ENCODE measurements at places on chromosomes 2 and 18. TPM values are rescaled to one million over a fixed set of nuclear protein-coding genes. Genes with fewer than 3 reads are reported as not detected.

Gene SMYD1
- total RNA-seq: not detected

Gene AMER3
- not detected for total RNA-seq

Gene GREB1
- total RNA-seq: 0.79 TPM

Gene VIL1
- total RNA-seq: 0.51 TPM

Gene PMAIP1
- total RNA-seq: 19.5 TPM

Gene TSPYL6
- total RNA-seq: not detected

Gene INHBB
- not detected for total RNA-seq

Gene GRHL1
- 0.07 TPM for total RNA-seq

Gene KCNK3
- total RNA-seq: not detected

Gene DES
- total RNA-seq: 1.3 TPM

Gene LOXHD1
- 0.21 TPM for total RNA-seq

Gene TMEM247
- total RNA-seq: not detected

DNA sequence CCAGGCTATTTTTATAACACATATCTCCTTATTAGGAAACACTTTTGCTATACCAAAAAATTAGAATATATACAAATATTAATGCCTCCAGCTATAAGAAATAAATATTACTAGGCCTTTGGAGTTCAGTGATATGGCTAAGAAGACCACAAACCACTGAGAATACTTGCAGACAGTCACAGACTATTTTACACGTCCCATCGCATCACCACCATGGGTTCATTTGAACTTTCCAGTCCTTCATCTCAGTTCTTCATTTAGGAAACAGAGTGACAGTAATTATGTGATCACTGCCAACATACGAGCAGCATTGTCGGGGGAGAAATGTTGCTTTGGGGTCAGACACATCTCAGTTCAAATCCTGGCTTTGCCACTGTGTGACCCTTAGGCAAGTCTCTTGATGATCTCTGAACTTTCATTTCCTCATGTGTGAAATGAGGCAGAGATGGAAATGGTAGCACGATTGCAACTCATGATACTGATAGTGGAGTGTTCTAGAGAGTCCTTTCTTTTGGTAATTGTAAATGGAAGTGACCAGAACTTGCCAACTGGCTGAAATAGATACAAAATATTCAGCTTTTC lies 138.9 kb upstream of the NRP2 start:
- no peak overlapping the region for H3K27ac ChIP-seq
- no peaks in the 10 kb centered on the region for H3K27me3 ChIP-seq
- H3K4me3 ChIP-seq: no peak overlapping the region
- no peaks in the 10 kb centered on the region for H3K4me1 ChIP-seq
- no peaks in the 10 kb centered on the region for H3K36me3 ChIP-seq
- no peak for DNase-seq

- no peak overlapping the region for H3K4me3 ChIP-seq
- no peaks in the 10 kb centered on the region for H3K27me3 ChIP-seq
- no peaks in the 10 kb centered on the region for H3K36me3 ChIP-seq
- no peak overlapping the region for H3K27ac ChIP-seq
Measured at GRCh38 chr2:159000072-159000471, 31.6 kb downstream of the TANC1 start.

- no peak for DNase-seq
- no peak overlapping the region for H3K27ac ChIP-seq
- no peak overlapping the region for H3K4me3 ChIP-seq
- peaks cover 16% of the 10 kb centered on the region for H3K27me3 ChIP-seq
- no peaks in the 10 kb centered on the region for H3K4me1 ChIP-seq
- no peaks in the 10 kb centered on the region for H3K36me3 ChIP-seq
Measured at GRCh38 chr2:217826520-217826919, 176.3 kb downstream of the TNS1 start.

- no peaks in the 10 kb centered on the region for H3K36me3 ChIP-seq
- H3K27me3 ChIP-seq: peaks cover 28% of the 10 kb centered on the region
- DNase-seq: no peak
- H3K4me1 ChIP-seq: no peaks in the 10 kb centered on the region
- no peak overlapping the region for H3K4me3 ChIP-seq
Measured at GRCh38 chr2:121255358-121255757, 29.6 kb downstream of the TFCP2L1 start.

GRCh38 chr2:229111744-229112143 lies 159.3 kb downstream of the PID1 start:
- no peak overlapping the region for H3K27ac ChIP-seq
- H3K4me1 ChIP-seq: no peaks in the 10 kb centered on the region
- no peaks in the 10 kb centered on the region for H3K36me3 ChIP-seq
- H3K27me3 ChIP-seq: no peaks in the 10 kb centered on the region
- DNase-seq: no peak

- no peak overlapping the region for H3K4me3 ChIP-seq
- no peaks in the 10 kb centered on the region for H3K27me3 ChIP-seq
Measured at GRCh38 chr2:197480165-197481036, 19.2 kb downstream of the HSPD1 start.

DNA sequence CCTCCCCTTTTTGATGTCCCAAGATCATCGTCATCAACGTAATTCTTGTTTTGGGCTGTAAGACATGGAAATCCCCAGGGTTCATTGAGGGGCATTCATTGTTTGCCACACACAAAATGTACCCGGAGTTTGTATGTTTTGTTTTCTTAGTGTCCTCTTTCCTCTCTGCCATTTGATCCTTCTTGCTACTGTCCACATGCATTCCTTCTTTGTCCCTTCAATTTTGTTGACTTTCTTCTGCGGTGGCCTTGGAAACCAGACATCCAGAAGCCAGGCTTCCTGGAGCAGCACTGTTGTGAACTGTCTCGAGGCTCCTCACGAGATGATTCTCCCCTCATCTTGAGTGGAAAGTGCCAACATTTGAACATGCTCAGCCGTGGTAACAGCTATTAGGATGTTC lies 24.8 kb downstream of the IGFBP2 start:
- no peak for DNase-seq
- no peak overlapping the region for H3K27ac ChIP-seq
- peaks cover 7% of the 10 kb centered on the region for H3K27me3 ChIP-seq
- no peaks in the 10 kb centered on the region for H3K4me1 ChIP-seq
- no peak overlapping the region for H3K4me3 ChIP-seq
- H3K36me3 ChIP-seq: no peaks in the 10 kb centered on the region

DNA sequence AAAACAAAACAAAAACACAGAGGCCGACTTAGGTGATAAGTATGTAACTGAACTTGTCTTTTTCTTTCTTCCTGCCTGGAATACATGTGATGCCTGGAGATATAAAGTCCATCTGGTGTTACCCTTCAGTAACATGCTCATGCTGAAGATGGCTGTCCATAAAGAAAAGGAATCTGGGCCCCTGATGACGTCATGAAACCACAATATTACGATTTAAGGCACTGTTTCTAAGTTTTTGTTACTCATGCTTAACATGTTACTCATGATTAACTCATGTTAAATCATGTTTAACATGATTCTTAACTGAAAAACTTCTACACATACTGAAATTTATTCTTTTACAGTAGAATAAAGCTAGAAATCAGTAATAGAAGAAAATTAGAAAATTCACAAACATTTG lies 49.0 kb downstream of the STRADB start:
- no peak overlapping the region for H3K27ac ChIP-seq
- no peaks in the 10 kb centered on the region for H3K36me3 ChIP-seq
- DNase-seq: no peak
- no peaks in the 10 kb centered on the region for H3K4me1 ChIP-seq
- no peak overlapping the region for H3K4me3 ChIP-seq

GRCh38 chr18:47215554-47216138 lies 35.8 kb downstream of the SKOR2 start:
- peaks cover 7% of the 10 kb centered on the region for H3K27me3 ChIP-seq
- DNase-seq: no peak
- no peaks in the 10 kb centered on the region for H3K36me3 ChIP-seq
- no peaks in the 10 kb centered on the region for H3K4me1 ChIP-seq
- H3K4me3 ChIP-seq: no peak overlapping the region

DNA sequence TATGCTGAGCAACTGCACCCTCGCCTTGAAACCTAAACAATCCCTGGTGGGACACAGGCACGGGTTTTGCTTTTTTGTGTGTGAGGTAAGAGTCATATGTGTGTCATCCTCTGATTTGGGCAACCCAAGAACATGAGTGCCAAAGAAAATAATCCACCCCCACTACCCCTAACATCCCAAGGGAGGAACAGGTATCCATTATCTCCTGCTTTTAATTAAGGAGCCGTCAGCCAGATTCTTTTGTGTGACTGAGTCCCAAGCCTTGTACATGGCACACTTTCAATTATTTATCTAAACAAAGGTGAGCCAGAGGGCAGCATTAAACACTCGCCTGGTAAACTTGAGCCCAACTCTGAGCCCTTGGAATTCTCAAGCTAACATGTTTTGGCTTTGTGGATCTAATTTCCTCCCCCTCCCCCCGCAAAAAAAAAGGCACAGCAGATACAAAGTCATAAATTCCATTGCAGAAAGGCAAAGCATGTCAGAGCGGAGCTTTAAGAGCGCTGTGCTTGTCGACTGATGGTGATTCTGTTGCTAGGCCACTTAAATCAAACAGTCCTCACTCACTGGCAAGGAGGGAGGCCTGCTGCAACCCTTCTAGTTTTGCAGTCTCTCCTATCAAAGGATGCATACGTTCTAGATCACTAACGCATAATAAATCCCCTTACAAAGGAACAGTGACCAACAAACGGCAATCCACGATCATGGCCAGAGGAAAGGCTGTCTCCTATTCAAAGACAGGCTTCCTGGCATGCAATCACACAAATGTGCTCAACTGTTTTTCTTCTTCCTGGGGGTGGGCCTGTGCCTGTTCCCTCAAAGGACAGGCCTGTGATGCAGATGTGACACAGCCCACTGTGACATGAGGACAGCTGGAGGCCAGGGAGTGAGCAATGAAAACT lies 143.5 kb upstream of the LMAN1 start:
- H3K27ac ChIP-seq: no peak overlapping the region
- no peak overlapping the region for H3K4me3 ChIP-seq

GRCh38 chr18:61290616-61291015 lies 42.6 kb upstream of the CDH20 start:
- no peak for DNase-seq
- no peaks in the 10 kb centered on the region for H3K4me1 ChIP-seq
- no peak overlapping the region for H3K27ac ChIP-seq
- no peak overlapping the region for H3K4me3 ChIP-seq
- H3K27me3 ChIP-seq: no peaks in the 10 kb centered on the region

GRCh38 chr2:179180242-179180641 lies 84.4 kb downstream of the SESTD1 start:
- no peaks in the 10 kb centered on the region for H3K27me3 ChIP-seq
- no peak for DNase-seq
- no peak overlapping the region for H3K27ac ChIP-seq
- no peaks in the 10 kb centered on the region for H3K4me1 ChIP-seq
- H3K36me3 ChIP-seq: no peaks in the 10 kb centered on the region

GRCh38 chr2:193743089-193743488 lies 1548.4 kb upstream of the TMEFF2 start:
- H3K27ac ChIP-seq: no peak overlapping the region
- H3K27me3 ChIP-seq: no peaks in the 10 kb centered on the region
- no peaks in the 10 kb centered on the region for H3K36me3 ChIP-seq
- no peaks in the 10 kb centered on the region for H3K4me1 ChIP-seq

GRCh38 chr2:44649381-44649780 lies 287.6 kb downstream of the CAMKMT start:
- no peaks in the 10 kb centered on the region for H3K27me3 ChIP-seq
- no peak for DNase-seq
- no peaks in the 10 kb centered on the region for H3K36me3 ChIP-seq
- H3K4me1 ChIP-seq: no peaks in the 10 kb centered on the region

DNA sequence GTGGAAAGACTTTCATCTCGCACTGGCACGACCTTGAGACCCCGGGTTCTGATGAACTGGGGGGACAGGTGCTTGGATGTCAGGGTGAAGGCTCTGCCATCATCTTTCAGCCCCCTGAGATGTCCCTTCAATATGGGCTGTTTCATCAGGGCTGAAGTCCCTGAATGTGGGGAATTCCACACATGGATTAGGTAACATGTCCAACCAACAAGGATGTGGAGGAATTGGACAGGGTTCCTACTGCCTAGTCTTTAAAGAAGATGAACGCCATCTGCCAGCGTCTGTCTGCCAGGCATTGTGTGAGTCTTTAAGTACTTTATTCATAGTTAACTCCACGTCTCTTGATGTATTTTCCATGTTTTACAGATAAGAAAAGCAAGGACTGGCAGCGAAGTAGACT lies 5.9 kb upstream of the GRHL1 start:
- H3K4me3 ChIP-seq: no peak overlapping the region
- no peak overlapping the region for H3K27ac ChIP-seq
- H3K4me1 ChIP-seq: peaks cover 6% of the 10 kb centered on the region
- H3K36me3 ChIP-seq: no peaks in the 10 kb centered on the region
- no peaks in the 10 kb centered on the region for H3K27me3 ChIP-seq

- no peak for DNase-seq
- no peaks in the 10 kb centered on the region for H3K36me3 ChIP-seq
- no peak overlapping the region for H3K27ac ChIP-seq
- peaks cover 8% of the 10 kb centered on the region for H3K4me1 ChIP-seq
- no peak overlapping the region for H3K4me3 ChIP-seq
Measured at GRCh38 chr2:45895241-45895861, 243.9 kb downstream of the PRKCE start.

DNA sequence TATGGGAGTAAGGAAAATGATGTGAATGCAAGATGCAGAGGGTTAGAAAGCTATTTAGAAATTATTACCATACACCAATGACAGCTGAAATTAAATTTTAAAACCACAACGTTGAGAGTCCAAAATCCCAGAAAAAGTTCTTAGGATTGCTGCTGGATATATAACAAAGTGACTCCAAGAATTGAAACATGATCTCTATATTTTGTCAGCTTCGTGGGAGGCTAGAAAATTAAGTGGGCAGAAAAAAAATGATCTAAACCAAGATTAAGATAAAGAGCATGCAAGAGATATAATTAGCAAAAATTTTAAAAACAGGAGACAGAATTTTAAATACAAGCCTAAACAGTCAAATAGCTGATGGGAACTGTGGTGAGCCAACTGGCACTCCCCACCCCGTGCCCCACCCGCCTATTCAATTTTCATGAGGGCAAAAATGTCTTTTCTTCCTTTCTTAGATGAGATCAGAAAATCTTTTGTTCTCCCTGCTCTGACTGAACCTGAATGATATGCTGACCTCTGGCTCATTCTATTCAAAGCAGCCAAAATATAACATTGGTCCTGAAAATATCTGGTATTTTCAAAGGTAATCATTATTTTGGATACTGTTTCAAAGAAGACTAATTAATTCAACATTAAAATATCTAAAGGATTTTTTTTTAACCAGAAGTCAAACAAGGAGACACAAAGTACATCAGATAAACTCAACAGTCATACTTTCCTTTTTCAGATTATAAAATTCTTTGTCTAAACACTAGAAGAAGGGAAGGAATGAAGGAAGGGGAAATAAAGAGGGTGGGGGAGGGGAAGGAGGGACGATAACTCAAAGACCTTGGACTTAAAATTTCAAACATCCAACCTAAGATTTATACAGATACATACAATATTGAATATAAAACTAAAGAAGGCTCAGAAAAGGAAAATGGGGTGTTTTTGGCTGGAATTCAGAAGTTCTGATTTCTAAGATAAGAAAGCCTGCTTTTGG lies 12.2 kb downstream of the KANSL3 start:
- DNase-seq: no peak
- H3K27ac ChIP-seq: no peak overlapping the region
- no peak overlapping the region for H3K4me3 ChIP-seq
- H3K36me3 ChIP-seq: peaks cover 40% of the 10 kb centered on the region

DNA sequence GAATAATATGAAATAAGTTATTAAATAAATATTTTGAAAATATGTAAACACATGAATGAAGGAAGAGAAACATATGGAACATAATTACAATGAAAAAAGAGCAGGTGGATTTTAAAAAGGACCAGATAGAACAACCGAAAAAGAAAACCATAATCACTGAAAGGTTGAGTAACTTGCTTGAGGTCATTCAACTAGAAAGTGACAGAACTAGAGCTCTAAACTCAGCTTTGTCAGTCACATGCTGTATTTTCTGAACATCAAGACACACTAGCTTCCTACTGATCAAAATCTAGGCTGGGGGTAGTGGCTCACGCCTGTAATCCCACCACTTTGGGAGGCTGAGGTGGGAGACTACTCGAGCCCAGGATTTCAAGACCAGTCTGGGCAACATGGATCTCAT lies 30.0 kb upstream of the ITGAV start:
- no peak for DNase-seq
- no peaks in the 10 kb centered on the region for H3K36me3 ChIP-seq
- no peak overlapping the region for H3K4me3 ChIP-seq
